ENCODE measurements at places on chromosomes 1 and 21. TPM values are rescaled to one million over a fixed set of nuclear protein-coding genes. Genes with fewer than 3 reads are reported as not detected.
A peak's percentile ranks its signal among the peaks of the same experiment; 100 is the strongest.

The CLCC1 gene
- 25.5 TPM for polyA plus RNA-seq

DNA sequence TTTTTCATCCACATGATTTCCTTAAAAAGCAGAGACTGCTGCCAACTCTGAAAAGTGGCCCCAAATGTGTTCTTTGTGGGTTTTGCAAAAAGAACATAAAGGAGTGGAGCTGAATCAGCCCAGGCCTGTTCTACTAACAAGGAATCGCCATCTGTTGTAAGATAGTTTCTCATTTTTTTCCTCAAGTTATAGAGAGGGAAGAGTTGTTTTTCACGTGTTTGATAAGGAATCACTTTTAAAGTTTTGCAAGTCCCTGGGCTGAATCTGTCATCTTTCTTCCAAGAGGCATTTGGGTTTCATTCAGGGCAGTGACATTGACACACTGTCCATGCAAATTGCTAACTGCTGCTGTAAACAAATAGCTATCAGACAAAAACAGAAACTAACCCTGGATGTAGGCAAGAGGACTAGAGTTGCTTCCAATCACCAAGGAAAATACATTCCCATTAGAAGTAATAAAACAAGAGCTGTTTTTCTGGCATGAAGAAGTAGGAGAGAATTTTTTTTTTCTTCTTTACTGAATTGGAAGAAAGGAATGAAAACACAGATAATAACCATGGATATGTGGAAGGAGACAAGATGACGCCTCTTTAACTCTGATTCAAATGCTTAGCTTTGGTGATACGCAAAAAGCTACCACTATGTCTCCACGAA, 58.8 kb upstream of the TBX15 start:
- DNase-seq: peak; percentile 5

The CASQ2 gene
- 1.8 TPM for polyA plus RNA-seq

The SYT11 gene
- 19.0 TPM for polyA plus RNA-seq

The CLCA1 gene
- 2,132 TPM for polyA plus RNA-seq

GRCh38 chr1:172265905-172266304, 154.6 kb upstream of the C1orf105 start:
- no peak for DNase-seq

DNA sequence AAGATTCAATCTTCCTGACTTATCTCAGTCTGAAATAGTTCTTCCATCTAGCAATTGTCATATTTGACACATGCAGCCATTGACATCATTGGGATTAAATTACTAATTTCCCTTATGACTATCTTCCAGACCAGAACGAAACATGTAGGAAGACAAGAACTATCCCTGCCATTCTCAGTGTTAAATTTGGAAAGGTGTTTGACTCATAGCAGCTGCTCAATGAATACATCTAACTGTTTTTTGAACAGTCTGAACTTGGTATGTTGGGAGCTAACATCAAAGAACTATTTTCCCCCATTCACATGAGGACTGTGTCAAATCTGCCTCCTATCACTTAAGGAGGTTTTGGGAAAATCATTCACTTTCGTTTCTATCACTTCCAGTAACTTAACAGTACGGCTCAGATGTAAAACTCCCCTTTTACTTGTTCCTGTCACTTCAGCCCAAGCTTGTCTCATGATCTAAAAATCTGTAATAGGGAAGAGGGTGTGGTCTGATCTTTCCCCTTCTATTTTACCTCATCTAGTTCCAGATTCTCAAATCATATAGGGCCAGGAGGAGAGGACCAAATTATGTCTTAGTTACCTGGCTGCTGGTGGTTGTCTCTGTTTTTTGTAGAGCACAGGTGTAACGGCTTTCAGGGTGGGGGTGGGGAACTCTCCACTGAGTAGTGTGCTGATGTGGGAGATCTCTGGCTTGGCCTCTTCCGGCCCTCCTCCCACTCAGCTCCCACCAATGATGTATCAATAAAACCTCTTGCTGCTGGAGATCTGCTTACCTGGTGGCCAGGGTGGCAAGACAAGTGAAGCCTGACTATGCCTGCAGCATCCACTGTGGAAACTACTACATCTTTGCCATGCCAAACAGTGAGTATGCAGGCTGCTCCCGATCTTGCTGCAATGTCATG, 26.2 kb upstream of the SLAMF1 start:
- no peak for DNase-seq

DNA sequence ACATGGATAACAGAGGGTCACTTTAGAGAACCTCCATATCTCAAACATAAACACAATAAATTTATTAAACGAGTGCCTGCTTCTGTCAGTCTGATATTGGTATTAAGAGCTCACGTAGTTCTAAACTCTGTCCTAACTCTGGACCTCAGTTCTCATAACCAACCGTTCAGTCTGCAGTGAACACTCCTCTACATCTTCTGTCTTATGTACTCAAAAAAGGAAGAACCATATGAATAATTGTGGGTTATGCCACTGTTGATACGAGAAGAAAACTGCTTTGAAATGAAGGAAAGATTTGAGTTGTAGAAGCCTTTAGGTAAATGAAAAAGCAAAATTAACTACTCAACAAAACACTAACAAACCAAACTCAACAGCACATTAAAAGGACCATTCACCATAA, 53.7 kb downstream of the DPYD start:
- DNase-seq: no peak

- no peak for DNase-seq
Observed at GRCh38 chr1:76843821-76844464, 23.3 kb upstream of the ST6GALNAC5 start.

GRCh38 chr21:38376235-38376634, 119.4 kb downstream of the KCNJ15 start:
- DNase-seq: no peak

GRCh38 chr1:244431166-244431565, 20.5 kb downstream of the ADSS2 start:
- DNase-seq: no peak

DNA sequence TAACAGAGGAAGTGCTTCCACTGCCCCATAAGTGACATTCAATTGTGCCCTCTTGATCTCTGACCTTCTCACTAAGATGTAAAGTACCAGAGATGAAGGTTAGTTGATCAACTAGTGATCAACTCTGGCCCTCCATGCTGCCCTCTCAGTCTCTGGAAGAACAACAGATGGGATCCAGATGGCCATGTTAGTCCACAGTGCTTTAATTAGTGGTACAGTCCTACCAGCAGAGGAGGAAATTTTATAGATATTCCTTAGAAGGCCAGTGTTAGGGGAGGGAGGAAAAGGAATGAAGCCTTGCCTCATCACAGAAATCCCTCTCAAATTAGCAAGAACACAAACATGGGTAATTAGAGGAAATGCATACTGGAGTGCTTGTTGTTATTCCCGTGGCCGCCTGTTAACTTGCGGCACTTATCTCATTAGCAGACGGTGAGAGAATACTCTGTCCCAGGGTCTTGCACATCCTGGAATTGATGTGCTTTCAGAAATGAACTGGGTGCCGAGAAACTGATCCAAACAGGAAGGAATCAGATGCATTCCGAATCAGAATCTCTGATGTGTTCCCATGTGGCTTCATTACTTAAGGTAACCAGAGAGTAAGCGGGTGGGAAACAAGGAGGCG, 91.1 kb upstream of the RGS4 start:
- DNase-seq: no peak

- DNase-seq: peak; percentile 49
Observed at GRCh38 chr1:21149430-21149854, 27.3 kb downstream of the EIF4G3 start.

The BCAN gene
- polyA plus RNA-seq: 12.1 TPM

DNA sequence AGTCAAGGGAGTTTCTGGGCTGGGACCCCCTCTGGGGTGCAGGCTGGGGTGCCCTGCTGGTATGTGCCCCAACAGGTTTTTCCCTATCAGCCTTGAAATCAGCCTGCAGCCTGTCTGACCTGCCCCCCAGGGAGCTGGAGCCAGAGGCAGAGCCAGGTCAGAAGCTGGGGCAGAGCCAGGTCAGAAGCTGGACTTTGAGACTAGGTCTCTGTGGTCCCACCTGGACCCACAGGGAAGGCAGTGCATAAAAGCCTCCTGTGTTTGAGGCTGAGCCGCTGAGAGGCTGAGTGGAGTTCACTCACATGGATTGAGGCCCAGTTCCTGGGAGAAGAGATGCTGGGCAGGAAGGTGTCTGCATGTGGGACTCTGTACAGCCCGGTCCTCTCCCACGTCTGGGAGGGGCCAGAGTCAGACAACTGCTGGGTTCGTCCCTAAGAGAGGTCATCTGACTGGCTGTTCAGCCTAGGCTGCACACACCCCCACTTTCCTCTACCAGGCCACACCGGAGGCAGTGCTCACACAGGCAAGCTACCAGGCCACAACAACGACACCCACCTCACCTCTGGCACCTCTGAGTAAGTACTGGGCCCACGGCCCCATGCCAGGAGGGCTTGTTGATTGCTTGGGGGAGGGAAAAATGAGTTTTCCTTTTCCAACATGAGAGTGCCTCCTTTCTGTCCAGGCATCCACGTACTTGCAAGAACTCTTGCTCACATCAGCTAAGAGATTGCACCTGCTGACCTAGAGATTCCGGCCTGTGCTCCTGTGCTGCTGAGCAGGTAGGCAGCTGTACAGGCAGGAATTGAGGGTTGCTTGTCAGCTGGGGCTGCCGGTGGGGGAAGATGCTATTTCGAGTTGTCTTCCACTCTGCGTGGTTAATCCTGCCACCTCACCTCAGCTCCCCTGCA, at the start of gene ANXA9:
ANXA9 (plus strand) TSS at position 488 of the 908 bp plus-strand sequence. CDS start 814 bp downstream, outside the sequence.
- DNase-seq: peak; percentile 87

DNA sequence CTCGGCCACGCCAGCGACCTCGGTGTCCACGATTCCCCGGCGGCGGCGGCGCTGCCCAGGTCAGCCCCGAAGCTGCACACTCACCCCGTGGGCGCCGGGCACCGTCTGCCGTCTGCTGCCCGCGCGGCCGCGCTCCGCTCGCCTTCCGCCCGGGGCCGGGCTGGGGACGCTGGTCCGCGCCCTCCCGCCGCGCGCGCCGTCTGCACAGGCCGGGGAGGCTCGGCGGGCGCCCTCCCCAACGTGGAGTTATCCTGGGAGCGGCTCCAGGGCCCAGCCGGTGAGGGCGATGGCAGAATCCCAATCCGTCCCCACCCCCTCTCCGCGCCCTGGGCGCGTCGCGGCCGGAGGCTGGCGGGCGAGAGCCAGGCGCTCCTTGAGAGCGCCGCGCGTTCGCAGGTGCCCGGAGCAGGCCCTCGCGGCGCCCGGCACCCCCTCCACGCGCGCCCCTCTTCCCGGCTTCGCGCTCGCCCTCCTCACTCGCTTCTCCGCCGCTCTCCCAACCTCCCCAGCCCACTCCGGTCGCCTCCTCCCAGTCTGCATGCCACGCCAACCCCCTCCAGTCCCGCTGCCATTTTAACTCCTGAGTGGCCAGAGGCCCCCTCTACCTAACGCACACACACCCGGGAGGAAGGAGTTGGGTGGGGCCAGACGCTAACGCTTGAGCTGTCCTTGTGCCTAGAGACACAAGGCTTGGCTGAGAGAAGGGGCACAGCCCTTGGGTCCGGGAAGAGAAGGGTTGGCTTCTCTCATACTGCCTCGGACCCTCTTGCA, at the start of gene LRRN2:
LRRN2 (minus strand) TSS at position 503 of the 771 bp plus-strand sequence. CDS start 65,746 bp downstream, outside the sequence.
- no peak for DNase-seq

The CFHR2 gene
- polyA plus RNA-seq: not detected

DNA sequence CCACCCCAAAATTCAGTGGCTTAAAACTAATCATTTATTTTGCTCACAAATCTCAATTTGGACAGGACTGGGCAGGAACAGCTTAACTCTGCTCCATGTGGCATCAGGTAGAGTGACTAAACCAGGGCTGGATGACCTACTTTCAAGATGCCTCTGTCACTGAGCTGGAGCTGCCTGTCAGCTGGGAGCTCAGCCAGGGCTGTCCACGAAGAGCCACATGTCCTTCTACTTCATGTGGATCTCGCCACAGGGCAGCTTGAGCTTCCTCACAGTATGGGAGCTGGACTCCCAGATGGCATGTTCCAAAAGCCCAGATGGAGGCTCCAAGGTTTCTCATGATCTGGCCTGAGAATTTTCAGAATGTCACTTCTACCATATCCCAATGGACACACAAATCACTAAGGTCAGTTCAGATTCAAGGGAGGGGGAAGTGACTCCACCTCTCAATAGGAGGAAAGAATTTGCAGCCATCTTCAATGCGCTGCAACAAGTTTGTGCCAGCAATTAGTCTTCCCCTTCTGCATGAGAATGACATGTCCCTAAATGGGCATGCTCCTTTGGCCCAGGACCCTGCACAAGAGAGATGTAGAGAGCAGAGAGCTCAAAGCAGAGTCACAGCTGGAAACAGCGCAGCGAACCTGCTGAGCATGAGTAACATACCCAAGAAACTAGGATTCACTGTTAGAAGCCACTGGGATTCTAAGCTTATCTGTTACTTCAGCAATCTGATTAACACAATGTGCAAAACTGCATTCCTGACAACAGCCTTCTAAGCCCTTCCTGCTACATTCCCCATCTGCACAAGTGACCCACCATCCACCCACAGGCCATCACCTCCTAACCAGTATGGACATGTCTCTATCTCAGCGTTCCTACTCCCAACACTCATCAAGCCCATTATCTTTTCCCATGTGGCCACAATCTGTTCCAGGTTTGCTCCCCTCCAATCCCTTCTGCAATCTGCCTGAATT, 17.0 kb downstream of the HLCS start:
- DNase-seq: no peak

The SCYL3 gene
- 13.1 TPM for polyA plus RNA-seq

GRCh38 chr1:27003745-27004470, 8.7 kb downstream of the TENT5B start:
- DNase-seq: no peak

The TMEM35B gene
- polyA plus RNA-seq: 33.1 TPM
